Lung (tissue), 17 donors: ENCODE measurements at places on chromosomes 1 and 21.

GRCh38 chr1:67314696-67315095 is 7.0 kb downstream of the IL12RB2 start:
- no peak for DNase-seq

DNA sequence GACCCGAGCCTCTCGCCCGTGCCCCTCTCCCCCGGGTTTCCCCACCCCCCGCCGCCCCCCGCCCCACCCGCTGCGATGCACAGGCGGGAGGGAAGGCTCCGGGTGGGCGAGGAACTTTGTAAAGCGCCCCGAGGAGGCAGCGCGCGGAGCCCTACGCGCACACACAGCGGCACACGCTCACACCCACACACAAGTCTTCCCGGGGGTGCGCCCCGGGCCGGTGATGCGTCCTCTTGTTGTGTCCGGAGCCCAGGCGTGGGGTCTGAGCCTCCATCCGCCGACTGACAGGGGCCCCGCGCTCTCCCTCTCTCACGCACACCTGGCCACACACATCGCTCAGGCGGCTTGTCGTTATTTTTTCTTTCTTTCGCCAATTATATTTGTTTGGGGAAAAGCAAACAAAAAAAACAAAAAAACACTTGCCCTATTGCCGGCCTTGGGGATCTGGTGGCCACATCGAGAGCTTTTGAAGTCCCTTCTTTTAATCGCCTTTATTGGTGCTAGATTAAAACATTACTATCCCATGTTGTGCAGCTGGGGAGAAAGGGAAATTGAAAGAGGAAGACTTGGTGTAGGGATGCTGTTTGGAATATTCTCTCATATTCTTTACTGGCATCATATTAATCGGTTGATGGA is 770 bp downstream of the NTNG1 start:
- DNase-seq: no peak

GRCh38 chr1:184329962-184330868 is 56.6 kb upstream of the C1orf21 start:
- DNase-seq: peak; percentile 58

DNA sequence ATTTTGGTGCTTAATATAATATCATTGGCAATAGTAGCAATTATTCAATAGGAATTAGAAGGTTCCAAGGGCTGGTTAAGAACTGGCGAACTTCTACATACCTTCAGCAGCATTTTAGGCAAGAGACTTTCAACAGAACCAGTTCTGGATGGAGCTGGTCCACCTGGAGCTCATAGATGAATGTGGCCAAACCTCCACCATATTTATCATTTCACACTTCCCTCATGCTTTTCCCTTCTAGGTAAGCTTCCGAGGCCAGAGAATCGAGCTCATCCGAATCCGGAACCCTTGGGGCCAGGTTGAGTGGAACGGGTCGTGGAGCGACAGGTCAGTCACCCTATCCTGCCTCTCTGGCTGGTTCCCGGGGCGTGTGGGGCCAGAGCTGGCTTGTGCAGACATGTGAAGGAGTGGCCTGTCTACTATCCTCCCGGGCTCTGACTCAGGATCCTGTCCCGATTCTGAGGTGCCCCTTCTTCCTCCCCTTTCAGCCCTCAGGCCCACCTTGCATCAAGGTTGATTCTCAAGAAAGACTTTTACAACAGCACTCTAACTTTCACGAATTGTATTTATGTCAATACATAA is 24.7 kb downstream of the CAPN9 start:
- DNase-seq: no peak

DNA sequence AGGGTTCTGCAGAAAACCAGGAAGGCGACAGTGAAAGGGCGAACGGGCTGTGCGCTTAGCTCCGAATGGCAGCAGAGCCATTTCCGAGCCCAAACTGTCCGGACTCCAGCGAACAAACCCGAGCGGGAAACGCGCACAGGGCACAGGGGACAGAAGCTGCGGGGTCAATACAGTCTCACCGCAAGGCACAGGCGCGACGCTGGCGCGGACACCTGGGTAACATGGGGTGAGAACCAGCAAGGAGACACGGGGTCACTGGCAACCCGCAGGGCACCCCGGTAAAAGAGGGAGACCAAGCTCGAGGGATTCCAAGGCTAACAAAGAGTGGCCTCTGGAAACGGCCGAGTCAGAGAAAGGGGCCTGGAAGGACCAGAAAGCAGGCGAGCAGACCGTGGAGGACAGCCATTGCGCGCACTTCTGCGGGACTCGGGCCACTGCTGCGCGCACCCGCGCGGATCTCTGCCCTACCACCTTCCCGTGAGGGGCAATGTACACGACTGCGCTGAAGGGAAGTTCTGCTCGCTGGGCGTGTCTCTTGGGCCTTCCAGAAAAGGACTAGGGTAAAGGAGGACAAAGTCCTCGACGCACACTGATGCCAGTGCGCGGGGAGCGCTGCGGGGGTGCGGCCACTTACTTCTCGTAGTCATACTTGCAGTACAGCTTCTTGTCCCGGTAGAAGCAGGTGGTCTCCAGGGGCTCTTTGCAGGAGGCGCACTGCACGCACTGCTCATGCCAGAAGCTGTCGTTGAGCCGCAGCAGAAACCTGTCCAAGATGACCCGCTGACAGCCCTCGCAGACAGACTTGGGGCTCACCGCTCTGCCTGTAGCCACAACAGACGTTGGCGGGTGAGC is 3.8 kb downstream of the LMX1A start:
- no peak for DNase-seq
